Airway epithelial cell (primary cell): ENCODE measurements at places on chromosomes 11 and 22. TPM values are rescaled to one million over a fixed set of nuclear protein-coding genes. Genes with fewer than 3 reads are reported as not detected.

TMEM86A gene
- 1.2 and 1.3 TPM in 2 replicates for total RNA-seq

MOGAT2 gene
- not detected in 2 replicates for total RNA-seq

VWCE gene
- total RNA-seq: 0.21 TPM in 1 of 2 replicates, not detected in the other

SCT gene
- total RNA-seq: not detected in 2 replicates

F2 gene
- total RNA-seq: not detected in 2 replicates

CDKN1C gene
- 5.7 and 11.9 TPM in 2 replicates for total RNA-seq

DGAT2 gene
- 14.7 and 19.0 TPM in 2 replicates for total RNA-seq

LARGE2 gene
- 25.0 and 27.2 TPM in 2 replicates for total RNA-seq

AP1B1 gene
- 112 and 129 TPM in 2 replicates for total RNA-seq

NDUFS3 gene
- total RNA-seq: 92.2 and 107 TPM in 2 replicates

IGF2 gene
- total RNA-seq: 30.0 and 44.8 TPM in 2 replicates

FOLH1 gene
- total RNA-seq: 0.63 TPM in 1 of 2 replicates, not detected in the other
